ENCODE measurements at places on chromosomes 3 and 15. TPM values are rescaled to one million over a fixed set of nuclear protein-coding genes. Genes with fewer than 3 reads are reported as not detected.

Gene PLAAT1
- total RNA-seq, result 0.20 TPM

DNA sequence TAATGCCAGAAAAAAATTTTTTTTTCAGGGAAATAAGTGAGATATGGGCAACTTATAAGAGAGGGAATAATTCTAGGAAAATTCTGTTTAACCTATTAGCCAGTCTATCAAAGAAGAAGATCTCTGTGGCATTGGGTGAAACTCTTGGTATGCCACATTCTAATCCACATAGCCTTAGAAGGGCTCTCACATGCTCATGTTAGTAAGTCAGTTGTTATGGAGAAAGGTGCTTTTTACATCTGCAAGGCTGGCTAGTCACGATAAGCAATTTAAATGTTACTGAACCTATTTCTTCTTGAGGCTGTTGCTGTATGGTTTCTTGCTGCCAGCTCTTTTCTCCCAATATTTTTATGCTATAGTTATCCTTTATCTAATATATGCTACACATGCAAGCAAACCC lies 89.9 kb upstream of the MAGI1 start:
- DNase-seq, result no peak

- no peak for DNase-seq
Measured at GRCh38 chr15:27993544-27993943, 105.6 kb downstream of the OCA2 start.

DNA sequence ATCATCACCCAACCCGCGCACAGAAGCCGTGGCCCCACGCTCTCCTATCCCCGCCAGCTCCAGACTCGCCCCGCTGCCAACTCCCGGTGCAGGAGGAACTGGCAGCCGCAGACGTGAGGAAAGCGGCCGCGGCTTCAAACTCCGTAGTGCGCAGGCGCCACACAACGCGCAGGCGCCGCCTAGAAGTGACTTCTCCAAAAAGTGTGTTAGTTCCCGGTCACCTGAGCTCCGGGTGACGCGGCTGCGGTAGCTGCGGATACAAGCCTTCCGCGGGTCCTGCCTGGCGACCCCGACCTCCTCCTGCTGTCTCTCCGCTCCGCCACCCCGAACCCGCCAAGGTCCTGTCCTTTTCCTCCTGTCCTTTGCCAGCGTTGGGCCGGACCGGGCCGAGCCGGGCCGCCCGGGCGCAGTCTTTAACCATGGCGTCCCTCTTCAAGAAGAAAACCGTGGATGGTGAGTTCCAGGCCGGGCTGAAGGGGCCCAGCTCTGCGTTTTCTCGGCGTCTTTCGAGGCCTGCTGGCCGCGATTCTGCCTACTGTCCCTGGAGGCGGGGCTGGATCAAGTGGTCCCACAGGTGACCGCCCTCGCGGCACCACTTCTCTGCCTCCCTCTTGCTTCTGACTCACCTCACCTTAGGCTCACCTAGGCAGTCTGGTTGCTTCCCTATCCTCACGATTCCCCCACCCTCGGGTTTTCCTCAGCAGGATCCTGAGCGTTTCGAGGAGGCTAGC lies at the start of gene CHMP2B:
TSS of gene CHMP2B (plus strand) at position 206 of the 731 bp plus-strand sequence. CDS start at position 420, 214 bp downstream.
- DNase-seq, result peak; percentile 95

- no peak for DNase-seq
Measured at GRCh38 chr15:72397796-72398588, at the start of gene TMEM202. Gene TMEM202, plus strand, starts transcription at chr15:72398305. Its CDS starts 22 bp downstream, at chr15:72398327.

DNA sequence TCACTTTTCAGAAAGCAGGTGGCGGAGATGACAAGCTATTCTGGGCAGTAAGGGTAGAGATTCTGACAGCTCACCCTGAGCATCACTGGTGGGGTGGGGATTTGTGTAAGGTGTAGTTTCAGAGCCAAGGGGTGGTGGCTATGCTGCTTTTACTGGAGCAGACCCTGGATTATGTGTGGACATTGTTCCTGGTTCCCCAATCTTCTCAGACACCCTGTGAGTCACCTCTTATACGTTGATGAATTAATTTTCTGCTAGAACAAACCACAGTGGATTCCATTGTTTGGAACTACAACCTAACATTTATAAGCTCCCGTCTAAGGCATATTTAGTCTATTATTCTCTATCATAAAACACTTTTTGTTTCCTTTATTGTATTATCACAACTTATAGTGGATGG lies 169.5 kb upstream of the COL8A1 start:
- DNase-seq, result no peak

GRCh38 chr15:73564255-73564654 lies 68.9 kb downstream of the NPTN start:
- DNase-seq, result peak; percentile 66

GRCh38 chr3:56303487-56303886 lies 164.8 kb downstream of the ERC2 start:
- peak; percentile 55 for DNase-seq

DNA sequence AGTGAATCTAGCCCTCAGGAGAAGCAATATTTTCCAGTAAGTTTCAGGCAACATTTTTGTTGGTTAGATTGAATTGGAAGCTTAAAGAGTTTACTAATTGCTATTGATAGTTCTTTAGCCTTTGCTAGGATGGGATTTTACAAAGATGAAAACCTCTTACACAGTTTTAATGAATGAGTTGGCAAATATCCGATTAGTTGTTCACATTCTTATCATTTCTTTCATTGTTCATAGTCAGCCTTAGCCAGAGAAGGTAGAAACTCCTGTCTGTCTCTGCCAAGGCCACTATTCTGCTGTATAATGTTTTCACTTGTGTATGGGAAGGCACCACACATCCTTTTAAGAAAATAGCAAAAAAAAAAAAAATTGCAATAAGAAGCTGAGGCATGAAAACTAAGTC lies 222.0 kb upstream of the MANF start:
- no peak for DNase-seq

Data from lung microvascular endothelial cell (primary cell).